ENCODE measurements at places on chromosomes 1 and 21. TPM values are rescaled to one million over a fixed set of nuclear protein-coding genes. Genes with fewer than 3 reads are reported as not detected.

UBE2U gene
- total RNA-seq: not detected

DNA sequence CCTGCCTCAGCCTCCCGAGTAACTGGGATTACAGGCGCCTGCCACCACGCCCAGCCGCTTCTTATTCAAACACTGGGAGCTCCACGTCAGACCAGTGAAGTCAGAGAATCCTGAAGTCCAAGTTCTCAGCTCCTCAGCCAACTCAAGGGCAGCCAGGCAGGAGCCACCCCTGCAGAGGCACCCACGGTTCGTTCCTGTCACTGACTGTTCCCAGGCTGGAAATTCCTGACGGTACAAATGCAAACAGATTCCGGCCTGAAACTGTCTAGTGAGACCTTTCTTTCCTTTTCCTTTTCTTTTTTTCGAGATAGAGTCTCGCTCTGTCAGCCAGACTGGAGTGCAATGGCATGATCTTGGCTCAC is 11.7 kb downstream of the SLC35E2B start:
- DNase-seq: no peak

ZBTB8A gene
- total RNA-seq: 0.84 TPM

SRSF11 gene
- 115 TPM for total RNA-seq

MANEAL gene
- 35.2 TPM for total RNA-seq

DNA sequence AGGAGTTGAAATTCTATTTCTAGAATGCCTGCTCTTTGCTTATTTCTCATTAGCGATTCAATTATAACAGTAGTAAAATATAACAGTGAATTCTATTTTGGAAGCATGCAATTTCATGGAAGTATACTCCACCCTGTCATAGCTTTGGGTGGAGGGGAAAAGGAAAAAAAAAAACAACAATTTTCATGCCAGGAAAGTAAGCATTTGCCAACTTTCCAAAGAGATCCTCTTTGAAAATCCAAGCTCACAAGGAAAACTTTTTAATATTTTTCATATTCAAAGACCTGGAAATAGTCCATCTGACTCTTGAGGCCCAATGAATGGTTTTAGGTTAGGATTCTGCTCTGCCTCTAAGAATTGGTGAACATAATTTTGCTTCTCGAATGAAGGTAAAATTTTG is 134.5 kb downstream of the PTPN14 start:
- no peak for DNase-seq

GRCh38 chr1:25232866-25233784 is 823 bp upstream of the SYF2 start:
- peak; percentile 72 for DNase-seq

- DNase-seq: no peak
Observed at GRCh38 chr1:177546346-177546745, 375.6 kb downstream of the BRINP2 start.

GRCh38 chr1:39759436-39759726 is 11.8 kb downstream of the OXCT2 start:
- no peak for DNase-seq

DNA sequence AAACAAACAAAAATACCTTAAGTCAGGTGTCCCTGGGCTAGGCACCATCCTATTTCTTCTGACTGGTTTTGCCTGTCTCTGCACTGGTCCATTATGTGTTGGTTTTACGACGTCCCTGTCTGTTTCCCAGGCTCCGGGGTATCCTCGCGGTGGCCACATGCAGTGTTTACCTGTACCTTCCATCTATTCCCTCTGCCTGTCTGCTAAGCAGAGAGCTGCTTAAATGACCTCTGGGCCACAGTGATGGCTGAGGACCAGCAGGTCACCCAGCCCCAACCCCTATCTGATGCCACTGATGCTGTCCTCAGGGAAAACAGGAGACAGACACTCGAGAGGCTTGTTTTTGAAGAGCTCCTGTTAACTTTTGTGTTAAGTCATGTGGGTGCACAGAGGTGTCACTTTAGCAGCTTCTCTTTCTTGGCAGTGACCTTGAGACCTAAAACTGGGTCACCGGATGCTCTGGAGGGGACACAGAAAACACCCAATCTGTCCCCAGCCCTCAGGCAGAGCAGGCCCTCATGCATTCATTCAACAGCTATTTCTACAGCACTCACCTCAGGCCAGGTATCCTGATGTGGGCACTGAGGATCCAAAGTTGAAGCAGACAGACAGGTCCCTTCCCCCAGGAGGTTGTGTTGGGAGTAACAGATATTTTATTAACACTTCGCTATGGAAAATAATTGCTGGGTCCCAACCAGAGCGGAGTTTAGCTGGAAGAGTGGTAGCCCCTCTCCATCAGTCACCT is 4.4 kb upstream of the EFHD2 start:
- no peak for DNase-seq

PGM1 gene
- total RNA-seq: 18.0 TPM

DNA sequence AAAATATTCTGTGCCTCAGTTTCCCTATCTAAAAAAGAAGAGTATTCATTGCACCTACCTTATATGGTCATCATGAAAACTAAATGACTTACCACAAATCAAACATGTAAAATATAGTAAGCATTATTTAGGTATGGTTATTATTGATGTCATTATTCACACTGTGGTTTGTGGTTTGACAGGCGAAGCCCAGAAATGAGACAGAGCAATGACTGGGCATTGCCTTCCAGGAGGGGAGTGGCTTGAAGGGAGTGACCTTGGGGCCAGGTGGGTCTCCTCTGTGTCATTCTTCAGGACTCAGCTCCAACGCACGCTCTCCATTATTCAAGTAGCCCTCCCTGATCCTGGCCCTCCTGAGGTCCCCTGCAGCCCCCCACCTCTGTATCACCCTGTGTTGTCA is 133.7 kb downstream of the DMRTA2 start:
- no peak for DNase-seq

- DNase-seq: no peak
Observed at GRCh38 chr1:25985171-25985570, 12.7 kb downstream of the PAFAH2 start.

DNA sequence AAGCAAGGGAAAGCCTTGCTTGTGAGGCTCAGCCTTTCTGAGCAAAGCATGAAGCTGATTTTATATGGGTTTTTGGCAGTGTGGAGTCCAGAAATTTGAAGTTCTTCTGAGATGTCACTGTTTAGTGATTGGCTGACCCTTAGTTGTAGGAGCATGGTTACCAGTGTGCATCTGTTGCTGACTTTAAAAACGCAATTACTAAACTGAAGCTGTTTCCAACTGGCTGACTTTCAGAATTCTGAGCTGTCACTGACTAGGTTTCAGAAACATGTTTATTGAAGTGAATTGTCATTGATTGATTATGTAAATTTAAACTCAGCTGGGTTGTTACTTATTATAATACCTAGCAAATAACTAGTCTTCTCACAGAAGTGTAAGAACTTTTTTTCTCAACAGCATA is 89.4 kb downstream of the PDE4B start:
- no peak for DNase-seq

DEPDC1 gene
- total RNA-seq: 7.6 TPM

GRCh38 chr1:201749059-201749690 is 79.8 kb upstream of the IPO9 start:
- DNase-seq: no peak

SPRR2F gene
- not detected for total RNA-seq

DNA sequence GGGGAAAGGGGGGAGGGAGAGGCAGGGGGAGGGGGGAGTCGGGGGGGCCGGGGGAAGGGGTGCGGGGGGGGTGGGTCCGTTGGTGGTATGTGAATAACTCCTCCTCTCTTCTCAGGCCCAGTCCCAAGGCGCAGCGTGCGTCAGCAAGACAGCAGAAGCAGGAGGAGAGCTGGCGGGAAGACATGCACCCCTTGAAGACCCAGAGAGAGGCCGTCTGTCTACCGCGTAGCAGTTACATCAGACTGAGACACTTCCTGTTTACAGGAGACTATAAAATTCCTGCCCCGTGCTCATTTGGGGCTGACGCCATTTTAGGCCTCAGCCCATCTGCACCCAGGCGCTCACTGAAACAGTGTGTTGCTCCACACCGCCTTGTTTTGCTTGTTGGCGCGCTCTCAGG is 55.3 kb downstream of the SETD4 start:
- DNase-seq: no peak

DNA sequence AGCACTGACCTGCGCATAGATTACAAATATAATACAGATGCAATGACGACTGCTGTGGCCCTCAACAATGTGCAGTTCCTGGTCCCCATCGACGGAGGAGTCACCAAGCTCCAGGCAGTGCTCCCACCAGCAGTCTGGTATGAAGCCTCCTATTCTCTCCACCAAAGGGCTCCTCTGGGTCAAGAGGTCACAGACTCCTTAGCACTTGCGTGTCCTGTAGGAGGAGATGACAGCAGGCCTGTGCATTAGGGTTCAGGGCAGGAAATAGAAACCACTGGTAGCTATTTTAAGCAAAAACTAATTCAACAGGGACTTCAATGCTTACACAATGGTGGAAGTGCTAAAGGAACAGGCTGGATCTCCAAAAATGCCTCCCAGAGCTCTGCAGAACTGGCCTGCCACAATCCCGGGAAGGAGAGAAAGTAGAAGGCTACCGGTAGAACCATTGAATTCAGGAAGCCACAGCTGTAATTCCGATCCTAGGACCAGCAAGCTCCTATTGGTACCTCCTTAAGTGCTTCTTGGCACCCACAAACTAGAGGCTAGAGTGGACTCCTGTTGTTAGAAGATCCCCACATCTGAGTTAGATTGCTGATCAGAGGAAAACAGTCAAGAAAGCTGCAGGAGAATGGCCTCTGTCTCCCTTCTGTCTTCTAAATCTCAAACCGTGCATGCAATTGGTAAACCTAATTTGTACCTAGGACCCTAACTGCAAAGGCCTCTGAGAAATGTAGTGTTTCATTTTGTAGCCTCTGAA is 12.7 kb upstream of the DYNLT5 start:
- DNase-seq: no peak

- DNase-seq: no peak
Observed at GRCh38 chr21:39258207-39258606, 55.2 kb downstream of the BRWD1 start.

ESRRG gene
- 0.05 TPM for total RNA-seq

- no peak for DNase-seq
Observed at GRCh38 chr1:98387701-98388100, 273.8 kb upstream of the SNX7 start.

GBP1 gene
- 1.8 TPM for total RNA-seq

Data from HT-29 (cell line).